ENCODE measurements at places on chromosomes 12 and 14.

- no peak for DNase-seq
These were observed 57.6 kb downstream of the POLR3B start for GRCh38 chr12:106415134-106415533.

GRCh38 chr12:6548556-6548955 is 7.3 kb downstream of the IFFO1 start:
- no peak for DNase-seq

DNA sequence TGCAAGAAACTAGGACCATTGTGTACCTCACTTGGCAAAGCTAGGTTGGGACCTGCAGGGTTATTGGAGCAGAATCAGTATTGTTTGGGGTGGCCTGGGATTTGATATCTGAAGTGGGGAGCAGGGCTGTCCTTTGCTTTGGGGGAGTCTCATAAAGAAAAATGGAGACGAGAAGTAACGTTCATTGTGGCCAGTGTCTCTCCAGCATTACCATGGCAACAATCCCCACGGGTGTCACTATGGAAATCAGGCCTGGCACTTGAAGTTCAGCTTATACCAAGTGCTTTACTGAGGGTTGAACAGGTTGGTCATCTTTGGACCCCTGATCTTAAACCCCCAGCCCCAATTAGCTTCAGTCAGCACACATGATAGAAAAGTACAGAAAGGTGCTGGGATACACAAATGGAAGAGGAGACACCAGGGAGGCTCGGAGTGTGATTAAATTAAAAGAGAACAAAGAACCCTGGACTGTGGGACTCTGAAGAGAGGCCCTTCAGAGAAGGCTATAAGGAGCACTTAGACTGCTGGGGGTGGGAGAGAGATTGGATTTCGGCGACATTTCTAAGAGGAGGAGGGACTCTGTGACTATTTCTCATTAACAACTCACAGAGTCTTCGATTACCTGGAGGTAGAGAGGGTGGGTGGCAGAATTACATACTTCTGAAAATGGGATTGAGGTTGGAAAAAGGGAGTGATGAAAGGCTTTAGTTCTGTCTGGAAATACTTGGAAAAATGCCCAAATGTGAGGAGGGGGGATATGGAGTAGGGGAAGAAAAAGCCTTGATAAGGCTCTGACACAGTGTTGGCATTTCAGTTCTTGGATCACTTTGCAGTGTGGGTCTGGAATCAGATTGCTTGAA is 3.7 kb downstream of the KIF5A start:
- DNase-seq = no peak

GRCh38 chr12:49825360-49825970 is 2.7 kb downstream of the NCKAP5L start:
- DNase-seq = no peak

DNA sequence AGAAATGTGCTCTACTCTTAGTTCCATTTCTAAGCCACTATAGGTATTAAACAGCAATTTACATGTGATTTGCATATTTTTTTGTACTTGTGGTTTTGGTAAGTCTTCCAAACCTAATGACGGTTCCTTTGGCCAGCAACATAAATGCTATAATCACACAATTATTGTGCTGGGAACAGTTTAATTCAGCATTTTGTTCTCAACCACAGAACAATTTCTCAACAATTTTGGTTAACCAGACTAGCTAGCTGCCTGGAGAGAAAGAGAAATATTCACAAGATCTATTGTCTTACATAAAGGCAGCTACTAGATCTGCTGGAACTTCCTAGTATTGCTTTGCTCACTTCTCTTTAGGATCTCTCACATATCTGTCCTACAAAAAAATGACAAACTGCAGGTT is 265.3 kb downstream of the SOX5 start:
- DNase-seq = no peak

GRCh38 chr12:69509904-69510827 is 40.0 kb downstream of the FRS2 start:
- no peak for DNase-seq

Data from C1 segment of cervical spinal cord (tissue), 14 donors.